ENCODE measurements at places on chromosomes 12 and 14.

GRCh38 chr12:132403636-132404434 lies 74.4 kb upstream of the GALNT9 start:
- no peak for DNase-seq

DNA sequence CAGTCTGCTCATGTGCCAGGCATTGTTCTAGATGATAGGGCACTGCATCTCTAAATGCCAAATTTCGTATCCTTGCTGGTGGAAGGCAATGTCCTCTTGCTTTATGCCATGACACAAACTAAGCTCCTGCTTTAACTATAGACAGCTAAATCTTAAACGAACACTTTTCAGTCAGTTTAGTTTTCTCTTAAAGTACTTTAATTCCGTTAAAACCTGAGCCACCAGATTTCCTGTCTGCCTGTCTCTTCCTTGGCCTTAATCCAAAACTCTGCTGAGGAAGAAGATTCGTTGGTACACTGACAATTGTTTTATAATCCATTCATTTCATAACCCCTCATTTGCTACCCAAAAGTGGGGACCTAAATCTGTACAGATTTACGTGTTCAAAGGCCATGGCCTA lies 194.4 kb upstream of the BCL2L14 start:
- no peak for DNase-seq

DNA sequence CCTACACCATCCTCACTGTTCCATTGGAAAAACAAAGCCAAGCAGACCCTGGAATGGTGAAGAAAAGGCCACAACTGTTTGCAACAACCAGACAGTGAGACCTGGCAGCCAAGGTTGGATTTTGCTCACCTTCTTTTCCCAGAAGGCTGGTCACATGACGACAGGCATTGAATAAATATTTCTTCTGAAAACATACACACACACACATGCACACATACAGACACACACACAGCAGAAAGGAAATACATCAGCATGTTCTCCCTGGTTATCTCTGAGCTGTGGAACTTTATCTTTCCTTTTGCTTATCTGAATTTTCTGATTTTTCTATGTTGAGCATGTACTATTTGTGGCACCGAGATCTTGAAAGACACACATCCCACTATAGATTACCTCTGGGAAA lies 38.0 kb upstream of the CCDC60 start:
- no peak for DNase-seq

- DNase-seq, result no peak
Observed at GRCh38 chr12:77401770-77402081, 336.4 kb upstream of the E2F7 start.

Data from stimulated activated CD8-positive, alpha-beta memory T cell treated with anti-CD3 and anti-CD28 coated beads, Interleukin-15, amount 100 ng/mL, for 24 hours (primary cell).